ENCODE measurements at places on chromosomes 6 and 20.

GRCh38 chr6:20840675-20841074, 306.4 kb downstream of the CDKAL1 start:
- DNase-seq = no peak

DNA sequence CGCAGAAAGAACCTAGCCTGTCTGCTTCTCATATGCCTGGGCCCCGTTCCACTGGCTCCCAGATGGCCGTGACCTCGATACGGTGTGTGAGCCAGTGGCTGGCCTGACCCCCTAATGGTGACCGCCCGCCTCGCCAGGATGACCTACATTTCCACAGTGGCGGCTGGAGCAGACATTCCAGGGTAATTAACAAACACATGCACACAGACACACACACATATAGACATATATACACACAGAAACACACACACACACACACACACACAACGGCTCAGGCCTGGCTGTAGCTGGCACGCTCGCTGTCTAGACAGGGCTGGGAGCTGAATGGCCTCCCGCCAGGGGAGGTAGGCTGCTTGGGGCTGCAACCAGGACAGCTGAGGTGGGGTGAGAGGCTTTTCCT, 227.1 kb downstream of the ANKRD60 start:
- DNase-seq = no peak

DNA sequence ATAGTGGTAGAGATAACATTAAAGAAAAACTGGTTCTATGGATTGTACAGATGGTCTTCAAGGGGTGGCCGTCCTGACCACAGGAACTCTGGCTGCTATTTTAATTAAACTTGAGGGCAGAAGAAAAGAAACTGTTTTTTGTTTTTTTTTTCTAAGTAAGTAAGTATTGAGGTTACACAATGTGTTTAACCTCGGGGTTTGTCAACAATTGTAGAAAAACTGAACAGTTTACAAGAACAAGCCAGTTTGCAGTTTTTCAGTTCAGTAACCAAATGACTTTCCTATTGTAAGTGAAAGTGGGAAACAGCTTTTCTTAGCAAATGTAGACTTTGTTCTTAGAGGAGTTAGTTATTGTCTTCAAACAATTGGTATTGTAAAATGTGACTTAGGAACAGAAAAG, 77.0 kb downstream of the PLCB1 start:
- no peak for DNase-seq

DNA sequence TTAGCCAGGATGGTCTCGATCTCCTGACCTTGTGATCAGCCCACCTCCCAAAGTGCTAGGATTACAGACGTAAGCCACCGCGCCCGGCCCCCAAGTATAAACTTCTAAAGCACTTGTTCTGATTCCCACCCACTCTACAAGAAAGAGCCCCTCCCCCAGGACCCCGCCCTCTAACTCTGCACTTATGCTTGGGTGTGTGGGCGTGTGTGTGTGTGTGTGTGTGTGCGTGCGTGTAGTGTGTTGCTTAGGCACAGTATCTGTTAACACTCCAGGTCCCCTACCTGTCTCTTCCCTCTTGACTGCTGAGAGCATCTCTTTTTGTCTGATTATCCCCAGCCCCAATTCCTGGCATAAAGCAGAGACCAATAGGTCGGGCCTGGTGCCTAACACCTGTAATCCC, 6.0 kb upstream of the PTCRA start:
- DNase-seq = no peak

- no peak for DNase-seq
Observed at GRCh38 chr6:135329851-135330803, 149.0 kb downstream of the MYB start.

DNA sequence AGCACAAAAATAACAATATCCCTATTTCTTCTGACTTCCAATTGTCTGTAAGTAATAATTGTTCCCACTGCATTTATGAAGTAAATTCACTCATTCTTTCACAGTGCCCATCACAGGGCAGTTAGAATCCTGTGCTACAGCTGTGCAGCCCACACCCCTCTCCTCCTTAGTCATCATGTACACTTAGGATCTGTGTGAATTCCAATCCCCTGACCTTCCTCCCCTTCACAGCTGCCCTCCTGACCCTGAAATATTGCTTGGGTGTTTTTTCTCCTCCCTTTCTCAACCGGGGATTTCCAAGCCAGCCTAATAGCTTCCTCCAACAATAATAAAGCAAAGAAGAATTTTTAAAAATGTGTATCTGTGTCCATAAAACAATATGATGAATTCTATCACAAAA, 91.5 kb upstream of the BEND6 start:
- DNase-seq = no peak

DNA sequence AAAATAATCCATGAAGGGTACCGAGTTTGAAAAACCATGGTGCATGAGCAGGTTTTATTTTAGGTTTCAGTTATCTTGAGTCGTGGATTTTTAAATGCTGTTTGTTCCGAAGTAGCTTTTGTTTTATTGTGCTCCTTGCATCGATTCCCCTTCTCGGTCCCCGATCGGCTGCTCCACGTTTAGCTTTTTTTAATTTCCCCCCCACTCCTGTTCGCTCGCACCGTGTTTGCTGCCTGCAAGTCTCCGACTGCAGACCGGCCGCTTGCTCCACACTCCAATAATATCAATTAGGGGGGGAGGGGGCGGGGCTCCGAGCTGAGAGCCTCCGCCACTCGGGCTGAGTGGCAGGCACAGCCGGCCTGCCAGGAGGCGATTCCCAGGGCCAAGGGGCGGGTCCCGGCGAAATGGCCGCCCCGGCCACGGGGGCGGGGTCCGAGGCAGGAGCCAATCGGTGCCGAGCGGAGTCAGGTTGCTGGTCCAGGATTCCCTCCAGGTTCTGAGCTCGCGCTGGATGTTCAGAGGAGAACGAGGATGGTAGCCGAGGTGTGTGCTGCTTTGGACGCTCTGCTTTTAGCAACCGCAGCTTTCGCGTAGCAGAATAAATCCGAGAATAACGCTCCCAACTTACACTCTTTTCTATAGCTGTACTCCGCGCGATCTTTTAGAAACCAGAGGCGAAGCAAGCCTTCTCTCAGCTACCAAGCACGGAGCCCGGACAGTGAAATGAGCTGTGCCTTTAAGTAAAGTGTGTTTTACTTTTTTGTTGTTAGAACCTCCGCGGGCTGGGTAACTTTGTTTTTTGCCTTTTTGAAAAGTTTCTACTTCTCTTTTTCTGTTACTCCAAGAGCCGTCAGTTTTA, at the start of gene EPHA7:
Gene EPHA7, minus strand, starts transcription at position 256 of the 859 bp plus-strand sequence. Its CDS starts 218 bp downstream, at position 38.
- peak; percentile 89 for DNase-seq

DNA sequence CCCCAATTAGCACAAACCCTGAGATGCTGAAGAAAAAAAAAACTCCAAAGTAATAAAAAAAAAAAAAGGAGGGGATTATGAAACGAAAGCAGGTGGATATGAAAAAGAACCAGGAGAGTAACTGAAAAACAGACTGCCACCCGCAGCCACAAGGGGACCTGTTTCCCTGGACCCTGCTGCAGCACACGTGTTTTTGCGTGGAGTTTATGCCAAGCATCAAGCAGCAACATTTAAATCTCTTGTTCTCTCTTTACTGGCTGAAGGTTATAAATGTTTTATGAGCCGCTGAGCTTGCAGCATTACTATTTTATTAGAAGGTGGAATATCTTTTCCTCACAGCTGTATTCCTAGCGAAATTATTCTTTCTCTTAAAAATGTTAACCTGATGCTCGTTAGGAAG, 131.6 kb upstream of the OLIG3 start:
- no peak for DNase-seq

- no peak for DNase-seq
Observed at GRCh38 chr6:119348748-119349360, 707 bp downstream of the MAN1A1 start.

GRCh38 chr20:36773107-36773596, 411 bp downstream of the DSN1 start:
- no peak for DNase-seq

DNA sequence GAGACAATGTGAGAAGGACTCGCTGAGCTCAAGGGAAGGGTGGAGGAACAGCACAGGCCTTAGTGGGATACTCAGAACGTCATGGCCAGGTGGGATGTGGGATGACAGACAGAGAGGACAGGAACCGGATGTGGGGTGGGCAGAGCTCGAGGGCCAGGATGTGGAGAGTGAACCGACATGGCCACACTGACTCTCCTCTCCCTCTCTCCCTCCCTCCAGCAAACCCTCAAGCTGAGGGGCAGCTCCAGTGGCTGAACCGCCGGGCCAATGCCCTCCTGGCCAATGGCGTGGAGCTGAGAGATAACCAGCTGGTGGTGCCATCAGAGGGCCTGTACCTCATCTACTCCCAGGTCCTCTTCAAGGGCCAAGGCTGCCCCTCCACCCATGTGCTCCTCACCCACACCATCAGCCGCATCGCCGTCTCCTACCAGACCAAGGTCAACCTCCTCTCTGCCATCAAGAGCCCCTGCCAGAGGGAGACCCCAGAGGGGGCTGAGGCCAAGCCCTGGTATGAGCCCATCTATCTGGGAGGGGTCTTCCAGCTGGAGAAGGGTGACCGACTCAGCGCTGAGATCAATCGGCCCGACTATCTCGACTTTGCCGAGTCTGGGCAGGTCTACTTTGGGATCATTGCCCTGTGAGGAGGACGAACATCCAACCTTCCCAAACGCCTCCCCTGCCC, 1.7 kb downstream of the TNF start:
- DNase-seq = no peak

DNA sequence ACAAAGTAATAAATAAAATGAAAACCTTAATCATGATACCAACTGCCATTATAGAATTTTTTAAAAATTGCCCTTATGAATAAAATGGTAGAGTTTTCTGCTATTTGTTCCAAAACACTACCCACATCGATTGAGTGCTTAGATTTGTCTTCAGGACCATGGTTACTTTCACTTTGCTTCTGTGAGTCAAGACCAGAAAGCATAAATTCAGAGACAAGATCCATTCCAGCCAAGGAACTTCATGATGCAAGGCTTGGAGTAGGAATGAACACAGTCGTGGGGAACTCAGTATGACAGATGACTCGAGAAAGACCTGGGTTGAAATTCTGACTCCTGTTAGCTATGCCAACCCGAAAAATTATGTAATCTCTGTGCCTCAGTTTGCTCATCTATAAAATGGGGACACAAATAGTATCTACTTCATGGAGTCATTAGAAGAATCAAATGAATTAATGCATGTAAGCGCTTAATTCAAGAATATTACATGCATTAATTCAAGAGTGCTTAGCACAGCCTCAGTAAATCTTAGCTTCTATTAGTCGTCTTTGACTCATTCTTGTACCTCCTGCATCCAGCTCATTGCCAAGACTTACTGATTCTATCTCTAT, 72.5 kb upstream of the MYLIP start:
- no peak for DNase-seq

- DNase-seq = no peak
Observed at GRCh38 chr6:13339863-13340630, 11.7 kb upstream of the TBC1D7 start.

GRCh38 chr20:10724449-10725173, 50.8 kb upstream of the JAG1 start:
- DNase-seq = no peak

DNA sequence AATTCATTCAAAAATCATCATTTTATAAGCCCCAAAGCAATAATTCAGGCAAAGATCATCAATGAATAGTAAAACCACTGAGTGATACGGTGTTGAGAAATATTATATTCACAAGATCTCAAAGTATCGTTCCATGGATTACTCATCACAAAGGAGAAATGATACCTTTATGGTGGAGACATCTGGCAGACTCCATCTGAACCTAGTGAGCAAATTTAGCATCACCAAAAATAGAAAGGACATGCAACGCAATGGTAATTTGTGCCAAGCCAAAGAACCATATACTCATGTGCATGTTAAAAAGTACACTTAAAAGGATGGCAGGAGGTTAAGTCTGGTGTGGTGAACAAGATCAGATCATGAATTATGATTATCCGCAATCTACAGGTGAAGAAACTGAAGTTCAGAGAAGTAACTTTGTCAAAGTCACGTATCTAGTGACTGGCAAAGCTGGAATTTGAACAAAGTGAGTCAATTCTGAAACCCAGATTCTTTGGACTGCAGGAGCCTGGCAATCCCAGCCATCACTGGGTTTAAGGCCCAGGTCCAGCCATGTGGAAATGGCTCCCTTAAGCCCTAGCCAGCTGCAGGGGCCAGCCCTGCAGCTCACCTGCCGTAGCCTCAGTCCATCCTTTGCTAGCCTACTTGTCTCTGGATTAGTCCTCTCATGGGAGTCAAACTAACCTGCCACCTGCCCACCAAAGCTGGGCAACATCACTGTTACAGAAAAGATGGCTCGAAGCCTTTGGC, 68.3 kb downstream of the PDE10A start:
- DNase-seq = no peak

DNA sequence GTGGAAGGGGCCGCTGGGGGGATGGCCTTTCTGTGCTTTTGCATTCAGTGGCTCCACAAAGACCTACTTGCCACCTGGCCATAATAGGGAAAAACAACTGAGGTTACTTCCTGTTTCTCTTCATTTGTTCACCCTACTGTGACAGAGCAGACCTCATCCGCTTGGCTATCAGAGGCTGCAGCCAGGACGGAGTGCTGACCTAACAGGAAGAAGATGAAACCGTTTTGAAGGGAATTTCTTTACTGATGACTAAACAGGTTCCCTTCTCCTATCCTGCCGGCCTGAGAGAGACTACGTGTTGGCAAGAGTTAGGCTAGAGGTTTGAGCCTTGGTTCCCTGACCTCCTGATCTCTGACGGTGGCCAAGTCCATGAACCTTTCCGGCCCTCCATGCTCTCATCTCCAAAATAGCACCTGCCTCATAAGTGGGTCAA, 21.3 kb downstream of the PRR18 start:
- no peak for DNase-seq

DNA sequence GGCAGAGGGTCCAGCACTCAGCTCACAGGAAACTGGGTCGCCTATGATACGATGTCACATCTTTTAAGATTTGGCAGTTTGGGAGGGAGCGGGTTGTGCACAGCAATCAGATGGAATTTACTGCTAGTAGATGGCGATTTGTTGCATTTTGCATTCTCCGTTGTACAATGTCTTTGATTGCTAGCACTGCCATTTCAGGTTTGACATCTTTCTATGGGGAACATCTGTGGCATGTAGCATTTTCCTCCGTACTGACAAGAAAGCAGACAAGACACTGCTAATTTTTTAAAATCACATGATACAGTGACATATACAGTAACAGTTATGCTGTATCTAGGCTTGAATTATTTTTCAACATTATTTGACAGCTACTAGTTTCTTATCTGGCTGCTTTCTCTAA, 119.7 kb upstream of the PCSK2 start:
- DNase-seq = no peak

DNA sequence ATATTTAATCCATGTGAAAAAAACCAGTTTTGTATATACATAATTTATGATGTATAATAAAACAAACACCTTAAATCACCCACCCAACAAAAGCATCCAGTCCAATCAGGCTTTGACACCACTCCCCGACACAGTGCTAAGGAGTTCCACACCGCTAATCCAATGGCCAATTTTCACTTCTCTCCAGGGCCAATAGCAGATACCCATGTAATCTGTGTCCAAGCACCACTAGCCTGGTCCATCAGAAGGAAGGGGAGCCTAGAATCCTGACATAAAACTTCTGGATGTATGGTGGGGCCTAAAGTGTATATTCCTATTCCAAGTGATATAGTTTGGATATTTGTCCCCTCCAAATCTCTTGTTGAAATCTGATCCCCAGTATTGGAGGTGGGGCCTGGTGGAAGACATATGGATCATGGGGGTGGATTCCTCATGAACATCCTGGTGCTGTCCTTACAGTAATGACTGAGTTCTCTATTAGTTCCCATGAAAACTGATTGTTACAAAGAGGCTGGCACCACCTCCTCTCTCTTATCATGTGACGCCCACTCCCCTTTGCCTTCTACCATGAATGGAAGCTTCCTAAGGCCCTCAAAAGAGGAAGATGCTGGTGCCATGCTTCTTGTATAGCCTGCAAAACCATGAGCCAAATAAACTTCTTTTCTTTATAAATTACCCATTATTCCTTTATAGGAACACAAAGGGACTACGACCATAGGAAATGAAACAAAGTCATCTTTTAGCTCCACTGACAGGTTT, 20.8 kb downstream of the RALGAPA2 start:
- no peak for DNase-seq

Measured in Right ventricle myocardium inferior (tissue), 1 donor.